Fibroblast of gingiva (primary cell): ENCODE measurements at places on chromosomes 1 and 21.
A peak's percentile ranks its signal among the peaks of the same experiment; 100 is the strongest.

GRCh38 chr1:6100861-6101783 lies 55.4 kb downstream of the KCNAB2 start:
- DNase-seq, result no peak

DNA sequence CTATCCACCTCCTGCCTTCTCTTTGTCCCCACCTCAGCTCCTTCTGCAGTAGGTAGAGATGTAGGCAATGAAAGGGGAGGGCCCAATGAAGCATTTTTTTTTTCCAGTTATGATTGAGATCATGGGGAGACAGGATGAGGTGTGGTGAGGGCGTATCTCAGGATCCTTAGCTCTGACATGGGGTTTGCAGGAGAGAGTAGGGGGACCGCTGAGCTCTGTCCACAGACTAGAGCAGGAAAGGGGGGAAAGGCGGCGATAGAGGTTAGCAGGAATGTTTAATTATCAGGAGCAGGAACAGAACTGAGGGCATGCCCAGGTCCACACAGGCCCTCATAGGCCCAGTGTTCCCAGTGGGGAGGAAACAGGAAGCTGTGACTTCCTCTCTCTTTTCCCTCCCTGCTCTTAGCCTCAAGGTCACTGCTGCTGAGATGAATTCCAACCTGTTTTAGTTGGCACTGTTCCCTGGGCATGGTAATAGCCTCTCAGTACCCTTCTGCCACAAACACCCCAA lies 901 bp upstream of the RXFP4 start:
- peak; percentile 31 for DNase-seq

- DNase-seq, result no peak
Observed at GRCh38 chr1:208525417-208525816, 281.2 kb upstream of the PLXNA2 start.

DNA sequence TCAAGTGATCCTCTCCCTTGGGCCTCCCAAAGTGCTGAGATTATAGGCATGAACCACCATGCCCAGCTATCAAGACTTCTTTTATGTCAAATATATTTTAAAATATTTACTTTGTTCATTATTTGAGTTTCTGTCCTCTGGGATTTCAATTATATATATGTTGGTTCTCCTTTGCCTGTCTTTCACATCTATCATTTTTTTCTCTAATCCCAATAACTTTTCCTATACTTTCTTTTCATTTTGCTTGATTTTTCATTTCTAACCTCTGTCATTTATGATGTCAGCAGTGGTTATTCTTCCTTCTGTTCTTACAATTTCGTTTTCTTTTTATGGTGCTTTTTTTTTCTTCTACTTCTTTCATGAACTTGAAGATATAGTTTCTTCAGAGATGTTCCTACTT lies 47.3 kb downstream of the SLC35F3 start:
- no peak for DNase-seq

DNA sequence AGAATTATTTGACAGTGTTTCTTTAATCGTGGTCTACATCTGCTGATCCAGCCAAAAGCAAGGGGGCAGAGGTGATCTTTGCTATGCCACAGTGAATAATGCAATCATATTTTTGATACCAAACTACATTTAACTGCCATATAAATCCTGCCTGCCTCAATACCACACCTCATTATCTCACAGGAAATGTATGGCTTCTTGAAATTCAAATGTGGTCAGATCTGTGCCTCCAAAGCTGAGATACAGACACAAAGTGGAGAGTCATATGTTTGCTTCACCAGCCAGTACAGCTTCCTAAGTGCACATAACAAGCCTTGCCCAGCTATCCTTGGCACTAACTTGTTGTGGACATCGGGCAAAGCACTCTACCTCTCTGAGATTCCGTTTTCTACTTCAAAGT lies 250.0 kb upstream of the NFIA start:
- DNase-seq, result no peak

GRCh38 chr1:13699510-13699909 lies 478 bp upstream of the PRDM2 start:
- DNase-seq, result peak; percentile 12

DNA sequence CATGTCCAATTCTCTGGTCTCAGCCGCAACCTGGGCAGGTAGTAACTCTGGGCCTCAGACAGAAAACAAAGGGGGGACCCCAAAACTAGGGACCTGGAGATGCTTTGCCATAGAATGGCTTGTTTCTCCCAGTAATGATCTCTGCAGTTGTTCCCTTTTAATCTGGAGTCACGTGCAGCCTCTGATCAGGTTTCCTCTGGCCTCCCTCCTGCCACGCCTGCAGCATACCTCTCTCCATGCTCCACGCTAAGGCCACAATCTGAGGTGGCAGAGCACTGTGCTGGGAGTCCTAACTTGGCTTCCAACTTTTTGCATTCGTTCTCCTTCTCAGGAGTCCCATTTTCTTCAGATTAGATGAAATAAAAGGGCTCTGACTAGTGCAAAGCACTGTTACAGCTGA lies 1.9 kb downstream of the PABPC4 start:
- peak; percentile 24 for DNase-seq

GRCh38 chr1:238006779-238007178 lies 116.1 kb upstream of the ZP4 start:
- no peak for DNase-seq

GRCh38 chr1:27275696-27276095 lies 41.3 kb downstream of the WDTC1 start:
- peak; percentile 16 for DNase-seq

DNA sequence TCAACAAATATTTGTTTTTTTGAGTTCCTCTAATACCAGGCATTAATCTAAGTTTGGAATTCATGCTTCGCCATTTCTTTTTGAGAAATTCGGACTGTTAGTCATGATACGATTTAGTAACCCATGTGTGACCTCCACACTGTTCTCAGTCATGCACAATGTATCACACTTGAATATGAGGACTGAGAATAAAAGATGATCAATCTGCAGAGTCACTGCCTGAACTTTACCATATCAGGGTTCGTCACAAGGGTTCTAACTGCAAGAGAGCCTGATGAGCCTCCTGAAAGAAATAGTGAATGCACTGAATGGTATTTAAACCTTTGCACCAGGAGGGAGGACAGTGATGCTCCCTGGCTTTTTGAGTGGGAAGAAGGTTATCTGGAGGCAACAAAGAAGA lies 10.9 kb upstream of the FASLG start:
- DNase-seq, result no peak

DNA sequence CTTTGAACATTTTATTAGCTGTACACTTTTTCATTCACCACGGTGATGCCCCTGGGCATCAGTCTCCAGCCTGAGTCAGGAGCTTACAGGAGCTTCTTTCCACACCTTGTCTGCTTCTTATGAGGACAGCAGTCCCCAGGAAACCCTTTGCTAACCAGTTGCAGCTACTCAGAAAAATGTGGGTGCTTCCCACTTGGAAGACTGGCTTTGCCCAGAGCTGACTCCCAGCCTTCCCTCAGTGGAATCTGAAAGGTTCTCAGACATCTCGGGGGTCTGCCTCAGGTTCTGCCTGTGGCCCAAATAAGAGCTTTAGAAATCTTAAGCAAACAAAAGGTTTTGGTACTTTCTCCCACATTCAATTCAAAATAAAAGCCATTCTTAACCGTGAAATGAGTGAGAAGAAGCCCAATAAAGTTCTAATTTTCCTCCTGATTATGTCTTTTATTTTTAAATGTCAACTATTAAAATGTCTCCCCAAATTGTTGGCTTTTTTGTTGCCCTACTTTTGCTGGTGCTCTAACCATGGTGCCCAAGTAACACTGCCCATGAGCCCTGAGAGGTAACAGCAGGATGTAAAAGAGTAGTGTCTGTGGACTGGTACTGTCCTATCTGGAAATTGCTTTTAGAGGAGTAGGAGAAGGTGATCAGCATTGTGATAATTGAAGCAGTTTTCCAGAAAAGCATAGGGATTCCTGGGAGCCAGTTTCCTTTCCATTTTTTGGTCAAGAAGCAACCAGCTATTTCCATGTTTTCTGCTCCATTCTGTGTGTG lies 5.6 kb downstream of the C1orf53 start:
- DNase-seq, result no peak

GRCh38 chr21:34859976-34860653 lies 189.0 kb downstream of the RUNX1 start:
- DNase-seq, result no peak
